Cardiac muscle cell (in vitro differentiated cells and primary cell): ENCODE measurements at places on chromosomes 16 and 17.

DNA sequence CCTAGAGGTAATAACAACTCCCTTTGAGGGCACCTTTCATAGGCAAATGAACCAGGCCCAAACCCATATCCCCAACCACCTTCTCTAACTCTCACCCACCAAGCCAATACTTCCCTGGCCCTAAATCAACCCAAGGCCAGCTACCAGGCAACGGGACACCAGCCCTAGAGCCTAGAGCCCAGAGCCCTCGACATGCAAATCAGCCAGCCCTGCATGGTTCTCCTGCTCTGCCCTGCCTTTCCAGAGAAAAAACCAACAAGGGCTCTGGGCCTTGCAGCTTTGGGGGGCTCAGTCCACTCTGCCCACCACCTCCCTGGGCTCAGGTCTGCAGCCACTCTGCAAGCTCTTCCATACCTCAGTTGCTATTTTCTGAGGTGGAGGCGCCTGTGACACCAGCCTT is 55.0 kb downstream of the PITPNM3 start:
- H3K27me3 ChIP-seq: no peaks in the 10 kb centered on the region
- peaks cover 14% of the 10 kb centered on the region for H3K4me1 ChIP-seq
- no peak overlapping the region for H3K4me3 ChIP-seq
- DNase-seq: no peak
- H3K36me3 ChIP-seq: no peaks in the 10 kb centered on the region
- H3K27ac ChIP-seq: no peak overlapping the region

- no peak overlapping the region for H3K27ac ChIP-seq
- DNase-seq: peak; percentile 16
- peaks cover 12% of the 10 kb centered on the region for H3K4me1 ChIP-seq
These were observed 167.2 kb downstream of the PARN start for GRCh38 chr16:14462811-14463210.

- DNase-seq: no peak
- peaks cover 16% of the 10 kb centered on the region for H3K4me1 ChIP-seq
- no peaks in the 10 kb centered on the region for H3K27me3 ChIP-seq
These were observed 1.4 kb downstream of the MCRIP2 start for GRCh38 chr16:643050-643368.

GRCh38 chr17:35666967-35667532 is 64.4 kb upstream of the RASL10B start:
- H3K36me3 ChIP-seq: peaks cover 13% of the 10 kb centered on the region
- H3K27ac ChIP-seq: no peak overlapping the region
- DNase-seq: no peak
- H3K27me3 ChIP-seq: no peaks in the 10 kb centered on the region
- no peak overlapping the region for H3K4me3 ChIP-seq

DNA sequence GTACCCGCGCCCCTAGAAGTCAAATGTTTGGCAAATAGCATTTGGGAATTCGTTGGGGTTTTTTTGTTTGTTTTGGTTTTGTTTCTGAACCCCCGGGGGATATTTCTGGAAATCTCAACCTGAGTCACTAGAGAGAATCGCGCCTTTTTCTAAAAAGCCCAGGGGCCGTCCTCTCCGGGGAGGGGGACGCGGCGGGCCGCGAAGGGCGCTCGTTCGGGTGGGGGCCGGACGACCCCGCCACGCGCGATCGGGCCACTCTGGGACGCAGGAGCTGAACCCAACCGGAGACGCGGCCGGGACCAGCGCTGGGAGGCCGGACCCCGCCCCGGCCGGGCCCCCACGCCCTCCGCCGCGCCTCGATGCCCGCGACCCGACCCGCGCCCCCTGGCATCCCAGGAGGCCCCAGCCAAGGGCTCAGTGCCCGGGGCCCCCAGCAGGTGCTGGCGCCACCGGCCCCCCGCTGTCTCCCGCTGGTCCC is 302 bp downstream of the LITAF start:
- H3K27me3 ChIP-seq: no peaks in the 10 kb centered on the region
- no peak overlapping the region for H3K27ac ChIP-seq
- peaks cover 18% of the 10 kb centered on the region for H3K4me1 ChIP-seq
- no peaks in the 10 kb centered on the region for H3K36me3 ChIP-seq
- DNase-seq: no peak

DNA sequence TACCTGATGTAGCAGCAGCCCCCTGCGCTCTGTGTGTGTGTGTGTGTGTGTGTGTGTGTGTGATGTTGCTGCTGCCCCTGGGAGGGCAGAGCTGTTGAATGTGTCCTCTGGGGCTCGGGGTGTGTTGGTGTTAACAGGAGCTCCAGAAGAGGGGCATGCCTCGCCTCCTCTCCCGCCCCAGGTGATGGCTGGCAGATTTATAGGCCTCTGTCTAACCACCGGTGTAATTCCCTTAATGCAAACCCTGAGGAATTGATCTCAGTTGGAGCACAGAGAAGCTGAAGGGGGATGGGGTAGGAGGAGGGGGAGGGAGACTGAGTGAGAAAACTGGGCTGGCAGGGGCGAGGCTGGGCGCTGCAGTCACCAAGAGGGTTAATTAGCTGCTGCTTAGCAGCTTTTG is 10.0 kb downstream of the CACNA1G start:
- DNase-seq: no peak
- no peaks in the 10 kb centered on the region for H3K27me3 ChIP-seq
- peaks cover 32% of the 10 kb centered on the region for H3K4me1 ChIP-seq
- H3K27ac ChIP-seq: peak overlapping the region; percentile 5
- no peaks in the 10 kb centered on the region for H3K36me3 ChIP-seq
